Activated naive CD8-positive, alpha-beta T cell treated with anti-CD3 and anti-CD28 coated beads, Interleukin-2, amount 50 U/mL, for 24 hours (primary cell): ENCODE measurements at places on chromosomes 7 and 10.

DNA sequence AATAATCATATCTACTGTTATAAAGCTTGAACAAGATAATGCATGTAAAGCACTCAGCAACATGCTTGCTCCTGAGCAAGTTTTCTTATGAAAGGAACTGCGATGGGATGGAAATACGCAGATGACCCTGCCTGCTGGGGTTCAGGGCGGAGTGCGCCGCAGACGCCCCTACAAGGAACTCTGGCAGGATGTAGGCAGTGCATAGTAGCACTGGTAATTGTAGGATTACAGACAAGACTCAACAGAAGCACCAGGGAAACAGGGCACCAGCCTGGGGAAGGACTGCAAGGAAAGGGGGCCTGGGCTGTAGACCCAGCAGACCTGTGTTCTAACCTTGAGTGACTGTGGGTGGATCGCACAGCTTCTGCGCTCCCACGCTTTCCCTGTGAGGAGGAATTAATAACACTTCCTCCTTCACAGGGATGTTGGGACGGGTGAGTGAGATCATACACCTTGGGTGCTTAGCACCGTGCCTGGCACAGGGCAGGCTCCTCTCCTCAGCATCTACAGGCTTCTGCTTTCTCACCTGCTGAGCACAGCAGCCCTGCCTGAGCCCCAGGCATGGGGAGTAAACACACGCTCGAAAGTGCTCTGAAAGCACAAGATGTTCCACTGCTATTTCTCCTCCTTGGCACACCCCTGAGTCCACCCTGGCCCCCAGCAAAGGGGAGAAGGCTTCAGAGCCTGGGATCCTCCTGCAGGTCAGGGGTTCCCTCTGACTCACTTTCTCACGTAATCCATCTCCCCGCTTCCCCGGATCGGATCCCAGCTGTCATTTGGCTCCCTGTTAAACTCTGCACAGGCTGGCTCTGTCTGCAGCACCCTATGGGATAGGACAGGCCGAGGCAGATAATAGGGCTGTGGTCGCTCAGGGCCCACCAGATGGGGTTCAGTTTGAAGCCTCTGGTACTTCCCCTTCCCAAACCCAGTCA, 19.2 kb downstream of the ITPRIP start:
- no peak for DNase-seq
- H3K36me3 ChIP-seq = peaks cover 13% of the 10 kb centered on the region
- H3K4me3 ChIP-seq = no peak overlapping the region
- peaks cover 60% of the 10 kb centered on the region for H3K4me1 ChIP-seq
- H3K27me3 ChIP-seq = no peaks in the 10 kb centered on the region

DNA sequence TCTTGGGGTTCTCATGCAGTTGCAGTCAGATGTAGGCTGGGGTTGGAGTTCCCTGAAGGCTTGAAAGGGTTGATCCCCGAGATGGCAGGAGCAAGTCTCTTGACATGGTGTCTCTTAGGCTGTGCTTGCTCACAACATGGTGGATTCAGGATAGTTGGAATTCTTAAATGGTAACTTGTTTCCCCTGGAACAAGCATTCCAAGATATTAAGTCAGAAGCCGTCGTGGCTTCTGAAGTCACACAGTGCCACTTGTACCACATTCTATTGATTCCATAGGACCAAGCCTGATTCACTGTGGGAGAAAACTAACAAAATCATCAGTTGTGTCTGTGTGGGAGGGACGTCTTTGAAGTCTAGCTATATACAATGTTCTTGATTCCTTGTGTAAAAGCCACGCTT, 3.5 kb upstream of the SLC35B4 start:
- H3K4me1 ChIP-seq = peaks cover 17% of the 10 kb centered on the region
- peaks cover 11% of the 10 kb centered on the region for H3K27me3 ChIP-seq

DNA sequence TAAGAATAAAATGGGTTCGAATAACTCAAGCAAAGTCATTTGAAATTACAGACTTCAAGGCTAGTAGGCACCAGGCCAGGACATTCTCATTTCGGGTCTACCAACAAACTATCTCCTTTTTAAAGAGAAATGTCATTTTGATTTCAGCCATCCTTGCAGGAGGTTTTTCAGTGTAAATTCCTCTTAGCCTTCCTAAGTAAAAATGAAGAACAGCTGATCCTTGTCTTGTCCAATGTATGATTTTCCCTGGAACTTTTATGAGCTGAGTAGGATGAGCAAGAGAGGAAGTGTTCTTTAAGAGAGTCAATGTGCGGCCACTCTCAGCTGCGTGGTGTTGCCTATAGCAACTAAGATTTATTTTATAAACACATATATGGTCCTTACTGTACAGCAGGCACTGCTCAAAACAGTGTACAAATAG, 110.1 kb downstream of the PLCE1 start:
- no peak overlapping the region for H3K4me3 ChIP-seq
- no peaks in the 10 kb centered on the region for H3K4me1 ChIP-seq
- H3K36me3 ChIP-seq = no peaks in the 10 kb centered on the region
- DNase-seq = no peak
- H3K27me3 ChIP-seq = peaks cover 7% of the 10 kb centered on the region
- H3K27ac ChIP-seq = no peak overlapping the region

DNA sequence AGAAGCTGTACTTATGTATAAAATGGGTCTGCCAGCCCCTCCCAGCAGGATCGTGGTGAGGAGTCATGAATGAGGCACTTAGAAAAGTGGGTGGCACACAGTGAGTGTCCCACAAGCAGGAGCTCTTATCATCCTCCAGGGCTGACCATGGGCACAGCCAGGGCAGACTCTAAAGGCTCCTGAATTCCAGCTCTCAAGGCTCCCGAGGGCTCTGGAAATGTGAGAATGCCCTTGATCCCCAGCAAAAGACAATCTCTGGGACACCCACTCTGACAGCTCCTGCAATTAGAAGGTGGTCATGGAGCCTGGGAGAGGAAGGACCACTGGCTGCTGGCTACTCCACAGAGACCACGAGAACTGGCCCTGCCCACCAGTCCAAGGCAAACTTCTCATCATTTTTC, 1.6 kb downstream of the VSTM4 start:
- no peak overlapping the region for H3K27ac ChIP-seq
- peaks cover 27% of the 10 kb centered on the region for H3K27me3 ChIP-seq
- no peak for DNase-seq

GRCh38 chr7:93646538-93646937, 72.0 kb upstream of the CALCR start:
- DNase-seq = no peak
- H3K36me3 ChIP-seq = no peaks in the 10 kb centered on the region
- no peak overlapping the region for H3K4me3 ChIP-seq
- H3K4me1 ChIP-seq = no peaks in the 10 kb centered on the region
- no peaks in the 10 kb centered on the region for H3K27me3 ChIP-seq
- no peak overlapping the region for H3K27ac ChIP-seq

- no peak overlapping the region for H3K27ac ChIP-seq
- no peak for DNase-seq
- no peaks in the 10 kb centered on the region for H3K36me3 ChIP-seq
- no peaks in the 10 kb centered on the region for H3K4me1 ChIP-seq
- H3K4me3 ChIP-seq = no peak overlapping the region
Observed at GRCh38 chr10:73559590-73559989, 31.6 kb downstream of the USP54 start.
